GM12878 (cell line): ENCODE measurements at places on chromosomes 5 and 9. TPM values are rescaled to one million over a fixed set of nuclear protein-coding genes. Genes with fewer than 3 reads are reported as not detected.

DNA sequence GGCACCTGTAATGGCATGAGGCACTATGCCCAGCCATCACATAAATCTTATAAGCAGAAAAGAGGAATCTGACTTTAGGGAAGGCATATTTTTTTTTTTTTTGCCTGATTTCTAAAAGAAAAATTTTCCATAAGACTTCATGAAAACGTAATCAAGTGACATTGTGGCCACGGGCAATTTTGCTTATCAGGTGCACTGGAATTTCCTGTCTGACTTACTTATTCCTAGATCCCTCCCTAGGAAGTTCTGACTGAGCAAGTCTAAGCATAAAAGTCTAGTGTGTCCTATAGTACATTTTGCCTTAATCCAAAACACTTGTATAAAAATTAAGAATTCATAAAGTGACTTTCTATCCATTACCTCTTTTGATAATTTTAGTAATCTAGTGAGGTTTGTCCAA lies 12.5 kb downstream of the C5orf46 start:
- no peak for DNase-seq

DNA sequence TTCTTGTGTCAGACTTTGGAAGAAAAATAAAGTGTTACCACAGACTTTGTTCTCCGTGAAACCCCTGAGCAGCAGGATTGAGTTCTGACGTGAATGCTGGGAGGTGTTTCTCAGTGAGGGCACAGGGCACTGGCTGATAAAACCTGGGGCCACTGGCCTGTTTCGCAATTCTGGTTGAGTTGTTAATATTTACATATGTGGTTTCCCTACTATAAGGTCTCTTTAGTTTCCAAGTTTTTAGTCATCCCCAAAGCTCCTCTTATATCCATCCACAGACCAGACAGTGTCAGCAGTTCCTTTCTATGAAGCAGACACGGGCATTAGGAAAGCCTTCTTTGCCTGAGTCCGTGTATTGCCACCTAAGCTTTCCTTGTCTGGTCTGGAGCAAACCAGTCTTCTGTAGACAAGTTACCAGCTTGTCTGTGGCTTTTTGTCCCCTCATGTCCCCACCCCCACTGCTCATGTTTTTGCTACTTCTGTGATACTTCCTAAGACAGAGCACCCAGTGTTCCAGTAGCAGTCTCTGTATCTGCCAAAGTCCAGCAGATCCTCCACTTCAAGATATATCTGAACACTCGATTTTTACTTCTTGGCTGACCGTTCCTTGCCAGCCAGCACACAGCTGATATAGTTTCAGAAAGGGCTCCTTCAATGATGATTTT lies 42.0 kb downstream of the ACO1 start:
- no peak for DNase-seq

DNA sequence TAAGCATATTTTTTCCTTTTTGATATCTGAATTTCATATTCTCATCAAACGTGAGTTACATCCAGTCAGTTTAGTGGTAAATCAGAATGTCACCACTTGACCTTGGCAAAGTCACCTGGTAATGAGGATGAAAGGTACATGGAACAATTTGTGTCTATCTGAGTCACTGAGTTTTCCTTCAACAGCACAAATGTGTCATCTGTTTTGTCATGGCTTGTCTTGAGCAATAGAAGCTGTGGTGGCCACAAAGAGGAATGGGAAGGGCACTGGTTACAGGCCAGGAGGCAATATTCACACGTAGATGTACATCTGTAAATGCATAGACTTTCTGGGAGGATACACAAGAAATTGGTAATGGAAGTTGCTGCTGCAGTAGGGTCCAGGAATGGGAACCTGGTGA lies 8.4 kb upstream of the ZNF474 start:
- DNase-seq: no peak

GRCh38 chr5:179261301-179262125 lies 83.7 kb downstream of the ADAMTS2 start:
- DNase-seq: no peak

DNA sequence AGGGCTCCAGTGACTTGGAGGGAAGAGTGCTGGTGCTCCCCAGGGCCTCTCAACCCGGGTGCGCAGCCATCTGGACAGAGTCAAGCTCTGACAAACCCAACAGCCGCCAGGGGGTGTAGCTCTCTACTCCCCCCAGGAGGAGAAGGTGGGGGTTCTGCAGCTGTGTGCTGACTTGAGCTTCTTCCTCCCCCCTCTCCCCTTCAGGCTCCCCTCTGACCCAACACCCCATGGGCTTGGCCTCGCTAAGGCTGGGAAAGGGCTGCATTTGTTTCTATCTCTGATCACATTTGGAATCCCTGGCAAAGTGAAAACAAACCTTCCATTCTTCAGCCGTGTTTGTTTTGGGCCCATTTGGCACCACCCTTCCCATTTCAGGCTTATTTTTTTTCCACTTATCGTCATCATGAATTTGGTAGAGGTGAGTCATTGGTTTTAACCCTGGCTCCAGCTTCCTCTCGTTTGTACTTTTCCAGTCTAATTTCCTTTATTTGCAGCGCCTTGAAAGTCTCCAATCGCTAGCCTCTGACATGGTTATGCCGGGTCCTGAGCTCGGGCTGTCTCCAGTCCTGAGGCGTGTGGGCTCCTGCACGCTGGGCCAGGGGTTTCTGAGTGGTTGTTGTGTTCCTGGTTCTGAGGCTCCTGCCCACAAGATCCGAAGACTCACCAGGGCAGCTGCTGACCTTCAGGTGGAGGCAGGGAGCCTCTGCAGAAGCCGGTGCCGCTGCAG lies 36.1 kb downstream of the DAP start:
- no peak for DNase-seq

DNA sequence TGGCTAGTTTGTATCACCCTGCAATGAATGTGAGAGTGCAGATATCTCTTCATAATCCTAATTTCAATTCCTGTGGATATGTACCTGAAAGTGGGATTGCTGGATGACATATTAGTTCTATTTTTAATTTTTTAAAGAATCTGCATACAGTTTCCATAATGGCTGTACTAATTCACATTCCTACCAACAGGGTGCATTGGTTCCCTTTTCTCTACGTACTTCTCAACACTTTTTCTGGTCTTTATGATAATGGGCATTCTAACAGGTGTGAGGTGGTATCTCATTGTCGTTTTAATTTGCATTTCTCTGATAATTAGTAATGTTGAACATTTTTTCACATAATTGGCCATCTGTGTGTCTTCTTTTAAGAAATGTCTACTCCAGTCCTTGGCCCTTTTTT lies 927.5 kb downstream of the DTWD2 start:
- no peak for DNase-seq

GRCh38 chr9:16794871-16795639 lies 75.4 kb downstream of the BNC2 start:
- DNase-seq: no peak

GRCh38 chr5:88825584-88826315 lies 57.2 kb downstream of the MEF2C start:
- DNase-seq: no peak

- DNase-seq: no peak
Observed at GRCh38 chr9:78470741-78471140, 173.8 kb downstream of the PSAT1 start.

DNA sequence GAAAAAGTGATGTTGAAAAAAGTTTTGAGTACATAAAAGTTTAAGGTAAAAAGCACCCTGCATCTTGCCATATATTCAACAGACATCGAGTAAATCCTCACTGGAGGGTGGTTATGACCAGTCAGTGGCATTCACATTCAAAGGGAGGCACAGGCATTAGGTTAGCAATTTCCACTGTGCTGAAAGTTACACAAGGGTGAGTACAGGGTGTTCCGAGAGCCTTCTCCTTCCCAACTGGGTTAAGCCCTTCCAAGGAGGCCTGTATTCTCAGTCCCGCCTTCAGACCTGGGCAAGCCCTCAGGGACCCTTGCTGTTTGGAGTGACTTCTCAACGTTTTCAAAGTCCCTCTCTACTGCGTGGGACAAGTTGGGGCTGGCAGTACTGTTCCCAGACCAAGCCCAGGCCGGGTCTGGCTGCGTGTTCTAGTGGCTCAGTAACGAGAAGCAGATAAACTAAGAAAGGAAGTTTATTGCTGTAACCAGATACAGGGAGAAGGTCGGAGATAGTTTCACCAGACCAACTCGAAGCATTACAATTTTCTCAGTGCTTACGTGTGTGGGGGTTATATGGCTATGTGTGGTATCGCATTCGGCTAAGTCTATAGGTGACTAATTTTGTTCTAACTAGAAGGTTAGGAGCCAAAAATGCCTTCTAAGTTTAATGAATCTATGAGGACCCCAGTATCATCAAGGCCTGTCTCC lies 13.0 kb upstream of the SETX start:
- no peak for DNase-seq

DNA sequence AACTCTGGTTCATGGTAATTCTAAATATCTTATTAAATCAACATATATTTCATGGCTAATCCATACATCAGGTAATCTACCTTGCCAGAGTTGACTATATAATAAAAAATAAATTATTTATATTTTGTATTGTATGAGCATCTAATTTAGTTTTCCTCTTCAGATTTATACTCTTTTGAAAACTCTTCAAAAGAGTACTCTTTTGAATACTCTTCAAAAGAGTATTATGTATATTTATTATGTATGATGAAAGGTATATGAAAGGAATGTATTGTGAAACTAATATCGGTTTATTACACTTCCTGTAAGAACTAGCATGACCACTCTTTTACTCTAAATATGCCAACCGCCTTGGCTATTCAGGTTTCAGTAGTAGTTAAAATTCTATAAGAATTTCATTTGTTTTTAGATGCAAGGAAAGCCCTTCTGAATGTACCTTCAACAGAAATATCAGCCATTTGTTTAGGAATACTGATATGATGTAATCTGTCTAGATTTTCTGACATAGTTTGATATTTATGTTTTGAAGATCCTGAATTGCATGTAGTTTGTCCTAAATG lies 178.7 kb downstream of the WDR70 start:
- DNase-seq: no peak

GRCh38 chr9:115593587-115594091 lies 475.7 kb upstream of the TNC start:
- DNase-seq: no peak

DNA sequence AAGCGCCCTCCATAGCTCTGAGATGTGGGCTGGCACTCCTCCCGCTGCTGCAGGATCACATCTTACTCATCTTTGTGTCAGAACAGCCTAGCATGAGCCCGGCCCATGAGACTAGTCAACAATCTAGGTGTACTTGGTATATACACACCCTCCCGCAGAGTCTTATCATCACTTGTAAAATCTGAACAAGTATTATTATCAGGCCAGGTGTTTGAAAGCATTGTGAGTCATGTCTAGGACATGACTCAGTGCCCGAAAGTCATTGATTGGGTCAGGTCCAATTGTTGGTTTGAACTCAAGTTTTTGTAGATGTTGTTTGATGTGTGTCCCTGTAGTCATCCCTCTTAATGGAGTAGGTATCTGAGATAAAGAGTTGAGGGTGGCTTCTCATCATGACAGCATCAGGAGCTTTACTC lies 108.7 kb downstream of the CFAP90 start:
- no peak for DNase-seq

GRCh38 chr5:55591686-55592085 lies 56.9 kb upstream of the PLPP1 start:
- DNase-seq: no peak

DNA sequence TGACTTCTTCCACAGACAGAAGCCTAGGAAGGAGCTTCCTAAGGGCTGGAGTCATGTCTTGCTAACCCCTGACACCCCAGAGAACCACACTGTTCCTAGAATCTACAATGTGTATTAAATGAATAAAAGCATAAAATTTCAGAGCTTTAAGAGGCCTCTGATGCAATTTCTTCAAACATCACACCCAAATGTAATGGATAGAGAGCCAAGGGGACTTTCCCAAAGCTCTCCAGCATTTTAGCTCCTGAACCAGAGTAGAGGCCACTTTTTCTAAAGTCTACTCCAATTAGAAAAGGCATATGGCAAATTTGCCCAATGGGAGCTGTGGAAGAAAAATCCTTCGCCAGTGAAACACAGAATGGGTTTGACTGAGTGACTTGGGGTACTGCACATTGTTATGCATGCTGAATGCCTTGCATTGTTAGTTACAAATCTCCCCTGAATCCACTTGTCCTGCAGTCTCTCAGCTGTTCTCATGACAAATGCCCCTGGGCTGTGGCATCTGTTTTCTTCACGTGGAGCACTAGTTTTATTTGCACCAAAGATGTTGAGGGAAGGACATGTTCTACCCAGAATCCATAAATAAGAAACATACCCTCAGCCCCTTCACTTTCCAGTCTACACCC lies 334.0 kb downstream of the ASTN2 start:
- DNase-seq: no peak

- no peak for DNase-seq
Observed at GRCh38 chr9:7097040-7097715, 339.4 kb downstream of the KDM4C start.

DNA sequence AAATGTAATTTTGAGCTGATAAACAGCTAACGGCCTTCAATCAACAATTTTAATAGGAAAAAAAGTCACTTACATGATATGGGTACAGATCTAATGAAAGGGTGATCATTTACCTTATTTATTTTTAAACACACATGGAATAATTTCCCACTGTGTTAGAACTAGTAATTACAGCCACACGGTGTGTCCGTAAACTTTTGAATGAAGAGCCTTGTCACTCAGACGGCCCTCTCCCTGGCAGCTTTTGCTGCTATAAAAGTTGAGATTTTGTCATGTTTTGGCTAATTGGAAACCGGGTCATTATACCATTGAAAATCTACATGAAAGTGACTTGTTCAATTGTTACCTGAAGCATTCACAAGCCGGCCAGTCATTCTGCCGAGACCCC lies 15.7 kb downstream of the CFAP77 start:
- DNase-seq: no peak

GRCh38 chr5:69011910-69012309 lies 81.9 kb upstream of the SLC30A5 start:
- DNase-seq: no peak

DNA sequence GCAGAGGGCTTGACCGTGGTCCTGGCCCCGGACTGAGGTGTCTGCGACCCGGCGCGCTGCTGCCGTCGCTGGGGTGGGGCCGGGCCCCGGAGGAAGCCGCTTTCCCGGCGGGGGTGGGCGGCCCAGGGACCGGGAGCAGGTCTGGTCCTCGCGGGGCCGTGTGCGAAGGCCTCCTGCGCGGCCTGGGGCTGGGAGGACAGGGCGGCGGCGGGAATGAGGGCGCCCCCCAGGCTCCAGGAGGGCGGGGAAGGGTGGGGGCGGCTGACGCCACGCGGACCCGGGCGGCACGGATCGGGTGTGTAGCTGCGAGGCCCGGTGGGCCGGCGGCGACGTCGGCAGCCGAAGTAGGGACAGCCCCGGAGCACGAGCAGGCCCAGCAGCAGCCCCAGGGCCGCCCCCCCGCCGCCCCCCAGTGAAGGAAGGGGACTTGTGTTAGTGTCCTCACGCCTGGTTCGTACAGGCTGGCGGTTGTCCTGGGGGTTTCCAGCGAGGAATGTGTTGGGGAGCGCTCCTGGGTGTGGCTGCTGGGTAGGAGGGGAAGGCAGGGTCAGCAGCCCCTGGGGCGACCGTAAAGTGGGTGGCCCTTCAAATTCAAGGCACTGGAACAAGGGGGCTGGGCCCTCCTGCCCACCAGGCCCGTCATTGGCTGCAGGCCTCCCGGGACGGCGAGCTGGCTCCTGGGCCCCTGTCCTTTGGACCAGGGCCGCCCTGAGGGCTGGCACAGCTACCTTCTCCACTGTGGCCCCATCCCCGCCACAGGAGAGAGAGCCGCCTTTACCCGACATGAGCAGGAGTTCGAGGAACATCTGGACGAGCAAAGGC lies 597 bp upstream of the TMEM250 start:
- DNase-seq: no peak

GRCh38 chr9:97237951-97238889 lies 69.2 kb upstream of the CCDC180 start:
- no peak for DNase-seq

DBN1 gene
- total RNA-seq: 75.4 and 81.0 TPM in 2 replicates

DMGDH gene
- total RNA-seq: 0.56 TPM in 1 of 2 replicates, not detected in the other

IFNA1 gene
- total RNA-seq: not detected in 2 replicates

NANS gene
- total RNA-seq: 47.8 and 49.1 TPM in 2 replicates

JMY gene
- 3.6 and 4.1 TPM in 2 replicates for total RNA-seq

GABRA1 gene
- total RNA-seq: not detected in 2 replicates

STPG3 gene
- not detected in 2 replicates for total RNA-seq
